ENCODE measurements at places on chromosomes 4 and X.
A peak's percentile ranks its signal among the peaks of the same experiment; 100 is the strongest.

- DNase-seq: no peak
Measured at GRCh38 chr4:169800541-169800940, 42.8 kb upstream of the HPF1 start.

DNA sequence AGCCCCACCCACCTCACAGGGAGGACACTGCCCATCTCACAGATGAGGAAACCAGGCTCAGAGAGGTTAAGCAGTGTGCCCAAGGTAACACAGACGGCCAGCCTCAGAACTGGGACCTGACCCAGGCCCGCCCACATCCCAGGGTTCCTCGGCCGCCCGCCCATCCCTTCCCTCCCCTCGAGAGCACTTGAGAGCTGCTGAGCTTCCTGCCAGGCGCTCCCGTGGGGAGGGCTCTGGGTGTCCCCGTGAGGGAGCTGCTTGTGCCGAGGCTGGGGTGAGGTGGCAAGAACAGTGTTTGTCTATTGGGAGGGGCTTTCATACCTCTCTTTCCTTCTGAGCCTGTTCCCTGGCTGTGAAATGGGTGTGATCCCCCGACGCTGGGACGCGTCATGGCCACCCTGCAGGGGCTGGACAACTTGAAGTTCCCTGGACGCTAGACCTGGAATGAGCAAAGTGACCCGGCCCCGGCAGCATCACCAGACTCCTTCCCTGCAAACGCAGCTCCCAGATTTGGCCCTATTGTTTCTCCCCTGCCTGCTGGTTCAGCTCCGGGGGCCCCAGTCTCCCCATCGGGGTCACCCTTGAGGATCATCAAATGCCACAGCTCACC is 204.9 kb downstream of the AFAP1 start:
- DNase-seq: no peak

DNA sequence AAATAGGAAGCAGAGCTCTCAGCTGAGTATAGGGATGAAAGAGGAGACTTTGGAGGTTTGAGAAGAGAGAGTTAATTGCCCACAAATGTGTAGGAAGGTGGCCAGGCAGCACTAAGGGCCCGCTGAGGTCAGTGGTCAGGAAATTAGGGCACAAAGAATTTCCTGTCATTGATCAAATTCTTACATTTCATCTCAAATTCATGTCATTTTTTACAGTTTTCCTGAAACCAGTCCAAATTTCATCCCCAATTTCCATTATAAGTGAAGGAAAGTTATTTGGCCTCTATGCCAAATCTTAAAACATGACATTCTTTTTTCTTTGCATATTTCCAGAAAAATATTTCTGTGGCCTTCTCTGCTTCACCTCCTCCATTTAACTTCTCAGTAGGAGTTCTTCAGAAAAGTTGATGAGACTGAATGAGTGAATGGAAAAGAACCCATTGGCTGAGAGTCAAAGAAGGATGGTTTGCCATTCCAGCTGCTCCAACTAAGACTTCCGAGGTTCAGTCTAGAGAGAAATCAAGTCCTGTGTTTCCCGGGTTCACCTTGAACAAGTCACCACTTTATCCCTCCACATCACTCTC is 68.7 kb upstream of the SPRY1 start:
- DNase-seq: no peak

GRCh38 chr4:153096344-153096743 is 107.9 kb upstream of the TRIM2 start:
- no peak for DNase-seq

DNA sequence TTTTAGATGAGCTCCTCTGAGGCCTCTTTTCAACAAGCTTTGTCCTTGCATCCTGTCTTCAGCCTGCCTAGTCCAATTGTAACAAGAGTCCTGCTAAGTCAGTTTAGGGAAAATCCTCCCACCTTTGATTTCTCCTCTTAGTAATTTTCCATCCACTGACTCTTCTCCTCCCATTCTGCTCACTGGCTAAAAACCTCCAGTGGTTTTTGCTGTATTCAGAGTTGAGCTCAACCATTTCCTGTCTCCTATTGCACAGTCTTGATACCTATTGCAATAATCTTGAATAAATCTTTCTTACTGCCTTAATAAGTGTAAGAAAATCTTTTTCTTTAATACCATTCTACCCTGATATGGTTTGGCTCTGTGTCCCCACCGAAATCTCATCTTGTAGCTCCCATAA is 117.8 kb upstream of the ENPP6 start:
- no peak for DNase-seq

- DNase-seq: peak; percentile 59
Measured at GRCh38 chr4:148056879-148057278, 325.0 kb downstream of the ARHGAP10 start.

GRCh38 chr4:16785793-16786527 is 112.5 kb downstream of the LDB2 start:
- DNase-seq: peak; percentile 68

- DNase-seq: no peak
Measured at GRCh38 chr4:84569009-84569408, 13.9 kb upstream of the CDS1 start.

GRCh38 chr4:55256787-55257186 is 89.3 kb upstream of the SRD5A3 start:
- no peak for DNase-seq

DNA sequence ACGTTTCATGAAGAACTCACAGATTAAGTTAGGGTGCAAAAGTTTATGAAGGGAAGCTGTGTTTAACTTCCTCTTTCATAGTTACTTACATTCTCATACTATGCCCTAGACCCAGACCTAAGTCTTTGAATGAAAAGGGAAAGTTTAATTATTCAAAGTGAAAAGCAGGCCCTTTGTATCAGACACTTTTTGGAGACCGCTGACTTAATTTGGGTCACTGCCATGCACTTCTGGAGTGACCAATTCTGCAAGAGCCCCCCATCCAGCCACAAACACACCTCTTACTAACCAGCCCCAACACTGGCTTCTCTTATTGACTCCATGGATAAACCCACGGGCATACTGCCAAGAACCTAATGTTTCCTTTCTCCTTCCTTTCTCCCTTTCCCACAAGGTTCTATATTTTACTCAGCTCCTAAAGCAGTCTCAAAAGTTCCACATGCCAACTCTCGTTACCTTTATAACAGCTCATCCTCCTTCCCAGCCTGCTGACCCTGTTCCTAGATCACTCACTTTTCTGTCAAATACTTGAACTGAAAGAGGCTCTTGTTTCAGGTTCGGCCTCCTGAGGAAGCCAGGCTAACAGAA is 34.5 kb downstream of the ABCE1 start:
- peak; percentile 76 for DNase-seq

- DNase-seq: no peak
Measured at GRCh38 chrX:150564838-150565237, 3.6 kb upstream of the MTM1 start.

GRCh38 chr4:2596611-2597010 is 60.2 kb downstream of the FAM193A start:
- no peak for DNase-seq
